ENCODE measurements at places on chromosomes 6 and 20.

DNA sequence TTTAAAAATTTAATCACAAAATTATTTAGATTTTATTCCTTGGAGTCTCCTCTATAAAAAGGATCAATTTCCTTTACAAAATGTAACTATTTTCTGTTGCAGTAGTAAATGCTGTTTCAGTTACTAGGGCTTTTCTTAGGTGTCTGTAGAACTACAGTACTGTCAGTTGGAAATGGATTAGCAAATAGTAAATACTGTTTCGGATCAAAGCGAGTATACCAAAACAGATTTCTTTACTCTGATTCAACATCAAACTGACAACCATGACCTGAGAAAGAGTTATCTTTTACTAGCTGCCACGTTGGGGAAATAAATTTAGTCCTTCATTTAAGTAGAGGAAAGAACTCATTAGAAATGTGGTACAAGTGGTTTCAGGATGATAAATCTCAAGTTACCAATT lies 172.5 kb downstream of the HS3ST5 start:
- no peak for DNase-seq

GRCh38 chr6:39945626-39946025 lies 11.4 kb upstream of the MOCS1 start:
- DNase-seq, result no peak

DNA sequence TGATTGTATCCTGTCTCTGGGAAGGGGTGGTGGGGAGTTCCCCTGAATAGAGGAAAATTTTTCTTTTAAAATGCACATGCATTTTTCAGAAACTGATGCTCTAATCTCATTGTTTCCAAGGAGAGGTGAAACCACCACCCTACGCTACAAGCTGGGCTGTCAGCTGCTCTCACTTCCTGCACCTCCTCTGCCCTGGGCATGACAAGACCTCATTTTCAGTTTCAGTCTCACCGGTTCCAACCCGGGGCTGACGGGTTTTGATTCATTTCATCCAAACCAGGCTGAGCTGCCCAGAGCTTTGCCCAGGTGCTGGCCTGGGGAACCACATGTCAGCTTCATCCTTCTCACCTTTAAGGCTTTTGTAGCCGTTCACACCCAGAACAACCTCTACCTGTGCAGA lies 99.7 kb downstream of the EYA2 start:
- DNase-seq, result peak; percentile 36

DNA sequence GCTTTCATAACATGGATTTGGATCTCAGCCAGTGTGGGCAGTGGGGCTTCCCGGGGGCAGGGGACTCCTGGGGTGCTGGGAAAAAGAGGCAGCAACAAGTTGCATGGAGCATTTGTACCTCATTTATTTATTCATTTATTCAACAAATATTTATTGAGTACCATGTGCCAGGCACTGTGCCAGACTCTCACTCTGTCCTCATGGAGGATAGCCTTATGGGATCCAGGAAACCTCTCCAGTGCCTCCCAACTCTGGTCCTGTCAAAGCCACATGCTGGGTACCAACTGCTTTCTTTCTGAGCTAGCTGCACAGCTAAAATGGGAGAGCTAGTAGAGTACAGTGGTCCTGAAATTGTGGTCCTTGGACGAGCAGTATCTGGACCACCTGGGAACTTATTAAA lies 87.8 kb upstream of the EPB41L1 start:
- no peak for DNase-seq

- DNase-seq, result no peak
Observed at GRCh38 chr6:1386038-1386709, 3.2 kb upstream of the FOXF2 start.

DNA sequence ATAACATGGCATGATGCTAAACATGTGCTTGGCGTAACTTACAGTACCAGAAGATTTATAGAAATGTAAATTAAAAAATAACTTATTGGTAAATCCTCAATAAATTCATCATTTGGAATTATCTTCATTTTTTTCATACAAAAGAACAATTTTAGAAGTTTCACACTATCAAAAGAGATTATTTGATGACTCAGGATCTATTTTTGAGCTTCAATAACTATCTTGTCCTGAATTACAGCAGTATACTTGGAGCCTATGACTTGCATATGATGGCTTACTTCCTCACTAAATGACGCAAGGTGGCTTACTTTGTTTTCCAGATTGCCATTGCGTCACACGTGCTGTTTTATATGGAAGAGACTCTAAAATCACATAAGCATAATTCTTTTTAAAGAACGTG lies 49.2 kb downstream of the KHDRBS2 start:
- no peak for DNase-seq

DNA sequence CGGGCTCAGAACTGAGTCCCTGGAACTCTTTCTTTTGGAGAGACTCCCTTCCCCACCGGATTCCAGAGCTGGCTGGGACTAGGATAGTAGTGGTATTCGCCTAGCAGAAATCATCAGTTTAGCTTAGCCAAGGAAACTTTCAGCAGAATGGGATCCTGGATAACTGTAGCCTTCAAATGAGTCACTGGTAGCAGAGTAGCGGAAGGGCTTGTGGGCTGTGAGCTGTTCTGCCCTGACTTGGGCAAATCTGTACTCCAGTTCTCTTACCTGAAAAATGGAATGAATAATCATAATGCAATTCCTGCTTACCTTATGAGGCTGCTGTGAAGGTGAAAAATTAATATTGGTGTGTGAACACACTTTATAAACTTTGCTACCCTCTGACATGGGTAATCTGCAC lies 244.3 kb upstream of the CHD6 start:
- DNase-seq, result no peak

DNA sequence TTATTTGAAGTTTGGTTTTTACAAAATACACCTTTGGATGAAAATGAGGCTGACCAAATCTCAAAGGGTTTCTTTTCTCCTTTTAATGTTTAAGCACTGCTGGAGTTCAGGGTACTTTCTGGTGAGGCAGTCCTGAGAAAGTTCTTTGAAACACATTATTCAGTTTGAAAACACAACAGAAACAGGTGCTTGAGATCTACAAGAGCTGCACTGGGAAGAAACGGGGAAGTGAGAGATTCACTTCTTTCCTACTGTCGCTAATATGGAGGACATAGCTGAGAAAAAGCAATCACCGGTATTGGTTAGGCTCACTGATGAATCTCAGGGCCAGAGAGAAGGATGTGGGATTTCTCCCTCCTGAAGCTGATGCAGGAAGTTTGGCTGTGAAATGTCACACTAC lies 22.9 kb upstream of the TMEM170B start:
- no peak for DNase-seq

- DNase-seq, result no peak
Observed at GRCh38 chr6:15433511-15433861, 187.6 kb downstream of the JARID2 start.

GRCh38 chr6:78883651-78884050 lies 16.3 kb downstream of the IRAK1BP1 start:
- DNase-seq, result no peak

DNA sequence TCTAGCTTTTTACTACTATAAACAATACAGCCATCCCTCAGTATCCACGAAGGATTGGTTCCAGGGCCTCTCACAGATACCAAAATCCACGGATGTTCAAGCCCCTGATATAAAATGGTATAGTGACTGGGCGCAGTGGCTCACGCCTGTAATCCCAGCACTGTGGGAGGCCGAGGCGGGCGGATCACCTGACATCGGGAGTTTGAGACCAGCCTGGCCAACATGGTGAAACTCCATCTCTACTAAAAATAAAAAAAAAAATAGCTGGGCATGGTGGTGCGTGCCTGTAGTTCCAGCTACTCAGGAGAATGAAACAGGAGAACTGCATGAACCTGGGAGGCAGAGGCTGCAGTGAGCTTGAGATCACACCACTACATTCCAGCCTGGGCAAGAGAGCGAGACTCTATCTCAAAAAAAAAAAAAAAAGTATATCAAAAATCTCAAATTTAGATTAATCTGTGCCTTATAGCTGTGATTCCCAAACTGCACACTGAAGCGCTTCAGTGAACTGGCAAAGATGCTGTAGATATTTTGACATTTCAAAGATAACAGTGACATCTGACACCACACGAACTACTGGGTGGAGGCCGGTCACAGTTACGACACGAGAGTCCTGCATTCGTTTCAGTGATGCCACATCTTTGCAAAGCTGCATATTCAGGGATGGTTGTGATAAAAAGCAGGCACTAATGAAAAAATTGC lies 38.3 kb downstream of the MRS2 start:
- no peak for DNase-seq

DNA sequence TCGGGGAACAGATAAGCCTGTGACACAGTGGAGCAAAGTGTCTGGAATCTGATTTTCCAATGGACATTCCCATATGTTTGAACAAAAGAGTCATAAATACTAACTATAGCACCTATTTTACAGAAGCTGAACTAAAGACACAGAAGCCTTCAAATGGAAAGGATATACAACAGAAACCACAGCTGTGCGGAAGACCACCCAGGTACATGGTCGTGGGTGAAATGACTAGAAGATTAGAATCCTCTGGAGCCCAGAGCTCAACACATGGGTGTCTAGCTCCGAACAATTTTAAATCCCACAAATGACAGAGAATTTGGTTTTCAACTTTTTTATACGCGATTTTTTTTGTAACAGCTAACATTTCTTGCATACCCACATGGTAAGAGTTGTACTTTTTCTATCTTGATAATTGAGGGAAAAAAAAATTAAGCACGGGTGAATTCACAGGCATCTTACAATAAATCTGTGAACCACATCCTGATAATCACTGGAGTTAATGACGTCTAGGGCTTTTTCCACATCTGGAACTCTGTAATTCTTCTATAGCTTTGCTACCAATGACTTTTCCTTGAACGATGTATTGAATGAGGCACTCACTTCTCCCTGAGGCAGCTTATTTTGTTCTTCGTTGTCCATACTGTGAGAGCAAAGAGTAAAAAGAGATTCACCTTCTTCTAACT lies 271.1 kb upstream of the AGPAT4 start:
- DNase-seq, result no peak

DNA sequence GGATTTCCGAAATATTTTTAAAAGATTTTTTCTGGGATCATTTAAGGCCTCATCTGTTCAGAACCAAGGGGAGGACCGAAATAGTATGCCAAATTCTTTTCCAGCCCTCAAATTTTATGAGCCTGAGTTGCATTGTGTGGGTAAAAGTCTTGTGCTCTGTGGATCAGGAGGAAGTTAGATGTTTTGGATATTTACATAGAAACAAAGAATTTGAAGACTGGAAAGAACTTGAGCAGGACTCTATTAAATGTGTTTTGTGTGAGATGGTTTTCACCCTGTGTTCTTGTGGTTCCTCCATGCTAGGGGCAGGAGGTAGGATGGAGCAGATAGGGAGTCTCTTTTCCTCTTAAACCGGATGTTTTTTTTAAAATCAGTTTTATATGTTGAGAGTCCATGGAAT lies 329.1 kb downstream of the LAMA2 start:
- DNase-seq, result no peak

DNA sequence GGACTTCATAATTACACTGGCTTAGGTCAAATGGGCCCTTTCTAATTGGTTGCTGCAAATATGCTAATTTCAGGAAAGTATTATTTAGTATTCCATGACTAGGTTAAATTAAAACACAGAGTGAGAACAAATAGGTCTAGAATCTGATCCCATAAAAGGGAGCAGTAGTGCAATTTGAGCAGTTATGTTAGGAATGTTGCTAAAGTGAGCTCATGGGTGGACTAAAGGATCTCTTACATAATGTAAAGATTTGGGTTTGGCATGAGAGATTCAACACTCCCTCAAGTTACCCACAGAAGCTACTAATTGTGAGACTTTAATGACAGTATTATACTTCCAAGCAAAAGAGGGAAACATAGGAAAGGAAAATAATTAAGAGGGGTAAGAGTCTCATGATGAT lies 109.1 kb downstream of the C6orf58 start:
- DNase-seq, result no peak

- no peak for DNase-seq
Observed at GRCh38 chr6:40848038-40848437, 191.0 kb downstream of the UNC5CL start.

DNA sequence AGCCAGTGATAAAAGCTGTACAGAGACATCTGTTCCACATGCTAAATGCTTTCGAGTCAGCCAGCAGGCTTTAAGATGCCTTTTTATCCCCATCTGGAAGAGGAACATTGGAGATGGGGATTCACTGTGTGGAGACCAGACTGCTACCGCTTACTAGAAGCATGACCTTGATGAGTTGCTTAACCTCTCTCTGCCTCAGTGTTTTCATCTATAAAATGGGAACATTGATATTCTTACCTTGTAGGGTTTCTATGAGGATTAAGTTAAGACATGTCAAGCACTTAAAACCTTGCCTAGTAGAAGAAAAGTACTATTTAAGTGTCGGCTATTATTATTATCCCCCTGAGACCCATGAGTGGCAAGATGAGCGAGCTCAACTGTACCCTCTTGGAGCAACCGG lies 165.3 kb upstream of the SNX9 start:
- DNase-seq, result no peak

DNA sequence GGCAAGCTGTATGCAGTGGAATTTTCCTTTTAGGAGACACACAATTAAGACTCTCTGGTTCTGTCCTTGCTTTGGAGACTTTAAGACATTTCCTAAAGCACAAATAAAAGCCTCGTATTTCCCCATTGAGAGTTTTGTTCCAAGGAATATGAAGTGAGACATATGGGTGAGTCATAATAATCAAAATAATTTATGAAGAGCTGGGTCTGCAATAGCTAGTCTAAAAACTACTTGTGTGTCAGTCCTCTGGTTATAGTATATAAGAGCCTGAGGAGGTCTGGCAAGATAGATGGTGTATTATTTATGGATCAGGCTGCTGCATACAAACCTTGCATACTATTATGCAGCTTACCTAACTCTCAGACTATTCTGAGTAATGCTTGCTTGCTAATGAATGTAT lies 142.6 kb downstream of the ADGRG6 start:
- no peak for DNase-seq

GRCh38 chr6:153129873-153130514 lies 1.1 kb downstream of the RGS17 start:
- no peak for DNase-seq

Data from CD4-positive, alpha-beta T cell treated with Interleukin-15 for 4 hours (primary cell).